ENCODE measurements at places on chromosomes 5 and 9.

DNA sequence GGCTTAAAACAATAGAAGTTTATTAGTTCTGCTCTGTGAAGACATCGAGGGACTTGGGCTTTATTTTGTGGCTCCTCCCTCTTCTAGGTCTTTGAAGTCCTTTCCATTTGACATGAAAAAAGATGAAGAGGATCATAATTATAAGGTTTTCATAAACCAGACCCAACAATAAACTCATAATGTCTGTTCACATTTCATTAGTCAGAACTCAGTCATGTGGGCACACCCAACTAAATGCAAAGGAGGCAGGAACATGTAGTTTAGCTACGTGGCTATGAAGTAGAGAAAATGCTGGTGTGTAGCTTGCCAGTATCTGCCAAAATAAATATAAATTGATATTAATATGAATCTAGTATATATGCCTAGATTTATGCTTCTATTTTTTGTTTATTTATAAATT is 393.9 kb upstream of the C9orf72 start:
- H3K4me3 ChIP-seq: no peak overlapping the region
- no peak overlapping the region for H3K27ac ChIP-seq
- no peak for DNase-seq
- no peaks in the 10 kb centered on the region for H3K36me3 ChIP-seq
- no peaks in the 10 kb centered on the region for H3K4me1 ChIP-seq

- H3K27me3 ChIP-seq: no peaks in the 10 kb centered on the region
- no peaks in the 10 kb centered on the region for H3K4me1 ChIP-seq
- DNase-seq: no peak
- H3K27ac ChIP-seq: no peak overlapping the region
Measured at GRCh38 chr5:61732796-61733195, 400.7 kb downstream of the ZSWIM6 start.

GRCh38 chr9:129399634-129399990 is 221.3 kb downstream of the C9orf50 start:
- no peaks in the 10 kb centered on the region for H3K4me1 ChIP-seq
- H3K27ac ChIP-seq: no peak overlapping the region
- H3K4me3 ChIP-seq: no peak overlapping the region
- DNase-seq: no peak
- no peaks in the 10 kb centered on the region for H3K36me3 ChIP-seq

- H3K27me3 ChIP-seq: no peaks in the 10 kb centered on the region
- H3K27ac ChIP-seq: no peak overlapping the region
- H3K36me3 ChIP-seq: no peaks in the 10 kb centered on the region
- no peaks in the 10 kb centered on the region for H3K4me1 ChIP-seq
Measured at GRCh38 chr5:14552017-14552416, 29.6 kb upstream of the OTULINL start.

GRCh38 chr5:69042915-69043654 is 50.7 kb upstream of the SLC30A5 start:
- no peaks in the 10 kb centered on the region for H3K4me1 ChIP-seq
- DNase-seq: peak; percentile 92
- H3K27me3 ChIP-seq: no peaks in the 10 kb centered on the region
- H3K4me3 ChIP-seq: peak overlapping the region; percentile 60

GRCh38 chr5:139064613-139065012 is 133.6 kb downstream of the SIL1 start:
- H3K4me1 ChIP-seq: peaks cover 17% of the 10 kb centered on the region
- no peak overlapping the region for H3K27ac ChIP-seq
- no peaks in the 10 kb centered on the region for H3K27me3 ChIP-seq
- no peaks in the 10 kb centered on the region for H3K36me3 ChIP-seq
- no peak for DNase-seq
- no peak overlapping the region for H3K4me3 ChIP-seq

DNA sequence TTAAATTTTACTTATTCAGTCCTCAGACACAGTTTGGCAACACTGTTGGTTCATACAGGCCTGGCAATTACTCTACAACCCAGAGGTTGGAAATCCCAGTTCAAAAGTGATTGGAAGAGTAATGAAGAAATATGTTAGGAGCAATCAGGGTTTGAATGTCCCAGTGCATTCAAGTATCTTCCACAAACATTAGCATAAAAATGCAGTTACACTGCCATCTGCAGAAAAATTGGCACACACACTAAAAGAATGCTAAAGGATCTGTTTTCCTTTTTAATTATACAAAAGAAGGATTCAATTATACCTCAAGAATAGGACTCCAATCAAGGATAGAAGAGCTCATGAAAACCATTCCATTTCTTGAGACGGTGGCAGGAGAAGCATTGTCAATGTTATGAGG is 130.2 kb downstream of the DNAH5 start:
- H3K27ac ChIP-seq: no peak overlapping the region
- H3K4me1 ChIP-seq: no peaks in the 10 kb centered on the region

DNA sequence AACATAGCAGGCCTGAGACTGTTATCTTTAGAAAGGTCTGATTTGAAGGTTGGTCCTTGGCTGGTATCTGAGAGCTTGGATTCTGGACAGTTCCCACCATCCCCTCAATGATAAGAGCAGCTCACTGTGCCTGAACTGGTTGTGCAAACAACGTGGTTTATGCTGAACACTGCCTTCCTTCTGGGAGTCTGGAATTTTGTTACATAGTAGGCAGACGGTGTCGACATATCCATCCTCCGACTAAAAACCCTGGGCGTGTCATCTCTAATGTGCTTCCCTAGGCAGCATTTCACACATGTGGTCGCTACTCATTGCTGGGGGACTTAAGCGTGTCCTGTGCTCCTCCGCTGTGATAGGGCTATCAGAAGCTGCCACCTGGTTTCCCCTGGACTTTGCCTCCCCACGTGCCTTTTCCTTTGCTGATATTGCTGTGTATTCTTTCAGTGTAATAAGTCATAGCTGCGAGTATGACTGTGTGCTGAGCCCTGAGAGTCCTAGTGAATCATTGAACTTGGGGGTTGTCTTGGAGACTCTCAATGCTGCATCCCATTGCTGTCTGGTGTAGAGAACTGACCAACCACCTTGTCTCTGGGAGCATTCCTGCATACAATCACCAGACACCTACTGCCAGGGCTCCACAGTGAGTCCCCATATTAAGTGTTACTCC is 119.1 kb upstream of the TBC1D2 start:
- no peak overlapping the region for H3K4me3 ChIP-seq
- no peak for DNase-seq
- H3K36me3 ChIP-seq: no peaks in the 10 kb centered on the region
- no peaks in the 10 kb centered on the region for H3K27me3 ChIP-seq
- no peak overlapping the region for H3K27ac ChIP-seq
- H3K4me1 ChIP-seq: peaks cover 4% of the 10 kb centered on the region

GRCh38 chr5:18311266-18311665 is 677.0 kb downstream of the TAF11L14 start:
- DNase-seq: no peak
- H3K27ac ChIP-seq: no peak overlapping the region
- no peaks in the 10 kb centered on the region for H3K4me1 ChIP-seq
- no peaks in the 10 kb centered on the region for H3K36me3 ChIP-seq
- H3K4me3 ChIP-seq: no peak overlapping the region

- H3K27ac ChIP-seq: no peak overlapping the region
- no peaks in the 10 kb centered on the region for H3K4me1 ChIP-seq
- DNase-seq: no peak
- no peaks in the 10 kb centered on the region for H3K27me3 ChIP-seq
- no peaks in the 10 kb centered on the region for H3K36me3 ChIP-seq
Measured at GRCh38 chr5:105581988-105582690, 2019.5 kb upstream of the NUDT12 start.

DNA sequence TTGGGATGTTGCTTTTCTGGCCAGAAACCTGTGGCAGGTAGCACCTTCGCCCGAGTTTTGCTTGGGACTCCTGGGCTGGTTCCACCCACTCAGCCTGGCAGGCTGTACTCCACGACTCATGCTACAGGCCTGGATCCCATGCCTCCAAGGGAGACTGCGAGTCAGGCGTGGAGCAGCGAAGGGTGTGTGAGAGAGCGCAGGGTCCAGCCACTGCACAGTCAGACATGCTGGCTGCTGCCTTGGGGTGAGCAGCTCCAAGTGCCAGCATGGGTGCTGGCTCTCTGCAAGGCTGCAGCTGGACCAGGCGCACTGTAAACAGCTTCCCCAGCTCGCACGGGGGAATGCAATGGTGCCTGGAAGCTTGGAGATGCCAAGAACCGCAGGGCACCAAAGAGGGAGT is 249.6 kb upstream of the EDIL3 start:
- no peak overlapping the region for H3K27ac ChIP-seq
- no peaks in the 10 kb centered on the region for H3K27me3 ChIP-seq
- no peak overlapping the region for H3K4me3 ChIP-seq
- H3K36me3 ChIP-seq: no peaks in the 10 kb centered on the region
- H3K4me1 ChIP-seq: no peaks in the 10 kb centered on the region

DNA sequence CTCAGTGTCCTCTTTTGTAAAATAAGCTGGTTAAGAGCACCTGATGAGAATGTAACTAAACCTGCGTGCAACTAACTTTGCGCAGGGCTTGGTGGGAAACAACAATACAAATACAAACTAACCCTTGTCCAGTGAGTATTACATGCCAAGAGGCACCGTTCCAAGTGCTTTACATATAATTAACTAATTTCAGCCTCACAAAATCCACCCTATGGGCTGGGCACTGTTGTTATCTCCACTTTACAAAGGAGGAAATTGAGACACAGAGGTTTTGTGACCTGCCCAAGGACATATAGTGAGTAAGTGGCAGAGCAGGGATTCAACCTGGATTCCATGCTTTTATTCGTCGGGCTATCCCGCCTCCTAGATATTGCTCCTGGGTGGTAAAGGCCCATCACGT is 26.2 kb upstream of the TNIP1 start:
- peaks cover 49% of the 10 kb centered on the region for H3K36me3 ChIP-seq
- no peak for DNase-seq

DNA sequence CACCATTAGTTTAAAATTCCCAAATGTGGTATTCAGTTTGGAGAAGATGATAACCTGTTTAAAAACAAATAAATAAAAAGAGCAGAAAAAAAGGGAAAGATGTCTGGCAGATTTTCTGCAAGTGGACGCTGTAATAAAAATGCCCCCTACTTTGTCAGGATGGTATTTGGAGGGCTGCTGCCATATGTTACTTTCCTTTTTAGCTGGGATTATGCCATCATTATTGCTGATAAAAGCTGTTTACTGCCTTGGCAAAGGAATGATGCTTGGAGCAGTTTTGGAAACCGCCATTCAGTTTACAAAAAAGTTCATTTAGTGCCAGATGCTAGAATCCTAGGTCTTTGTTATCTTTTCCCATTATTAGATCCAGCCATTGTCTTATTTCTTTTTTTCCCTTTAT is 104.8 kb downstream of the PBX3 start:
- H3K4me3 ChIP-seq: no peak overlapping the region
- DNase-seq: no peak
- no peaks in the 10 kb centered on the region for H3K36me3 ChIP-seq
- no peaks in the 10 kb centered on the region for H3K4me1 ChIP-seq
- H3K27ac ChIP-seq: no peak overlapping the region

DNA sequence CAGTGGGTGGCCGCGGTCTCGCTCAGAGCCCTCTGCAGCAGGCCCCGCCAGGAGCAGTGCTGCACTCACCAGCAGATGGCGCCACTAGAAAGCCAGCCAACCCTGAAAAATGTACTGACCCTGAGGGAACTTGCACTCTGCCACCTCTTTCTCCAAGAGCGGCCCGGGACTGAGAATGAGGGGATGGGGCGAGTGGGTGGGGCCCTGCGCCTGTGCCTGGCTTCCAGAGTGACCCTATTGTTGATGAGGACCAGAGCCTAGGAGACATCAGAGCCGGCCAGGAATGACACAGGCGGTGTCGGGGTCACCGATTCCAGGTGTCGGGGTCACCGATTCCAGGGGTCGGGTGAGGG is 2.9 kb upstream of the IL17B start:
- H3K27ac ChIP-seq: no peak overlapping the region
- H3K4me1 ChIP-seq: no peaks in the 10 kb centered on the region
- H3K4me3 ChIP-seq: no peak overlapping the region
- H3K27me3 ChIP-seq: peaks cover 2% of the 10 kb centered on the region
- DNase-seq: no peak

DNA sequence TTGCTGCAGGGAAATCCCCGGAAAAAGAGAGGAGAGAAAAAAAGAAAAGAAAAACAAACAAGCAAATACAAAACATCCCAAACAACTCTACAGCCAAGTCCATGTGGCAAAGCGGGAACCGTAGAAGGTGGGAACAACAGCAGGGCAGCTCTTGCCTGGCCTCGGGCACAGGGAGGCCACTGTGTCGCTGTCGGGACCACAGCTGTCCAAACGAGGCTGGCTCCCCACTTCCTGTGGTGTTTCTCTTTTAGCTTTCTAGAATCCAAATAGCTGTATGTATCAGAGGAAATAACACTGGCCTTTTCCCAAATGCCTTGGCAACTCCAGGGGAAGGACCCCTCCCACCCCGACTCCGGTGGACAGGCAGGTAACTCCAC is 41.6 kb upstream of the EQTN start:
- no peaks in the 10 kb centered on the region for H3K36me3 ChIP-seq
- no peaks in the 10 kb centered on the region for H3K4me1 ChIP-seq
- no peaks in the 10 kb centered on the region for H3K27me3 ChIP-seq
- no peak overlapping the region for H3K4me3 ChIP-seq
- H3K27ac ChIP-seq: no peak overlapping the region
- no peak for DNase-seq

DNA sequence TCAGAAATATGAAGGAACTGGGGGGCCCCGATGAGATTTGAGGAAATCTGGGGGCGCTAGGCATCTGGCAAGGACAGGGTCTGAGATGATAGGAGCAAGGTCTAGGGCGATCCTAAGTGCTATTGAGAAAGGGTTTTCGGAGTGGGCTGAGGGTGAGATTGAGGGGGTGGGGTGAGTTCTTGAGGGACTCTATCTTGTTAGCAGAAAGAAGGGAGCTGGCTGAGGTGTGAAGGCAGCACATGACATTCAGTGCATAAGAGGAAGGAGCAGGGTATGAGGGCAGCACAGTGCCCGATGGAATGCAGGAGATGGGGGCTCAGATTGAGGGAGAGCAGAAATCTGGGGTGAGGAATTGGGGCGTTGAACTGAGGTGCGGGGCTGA is 640 bp downstream of the TRIM32 start:
- H3K36me3 ChIP-seq: no peaks in the 10 kb centered on the region
- H3K27me3 ChIP-seq: no peaks in the 10 kb centered on the region
- H3K27ac ChIP-seq: peak overlapping the region; percentile 83
- peak overlapping the region; percentile 92 for H3K4me3 ChIP-seq

- no peak overlapping the region for H3K4me3 ChIP-seq
- no peak for DNase-seq
- H3K27ac ChIP-seq: no peak overlapping the region
- H3K36me3 ChIP-seq: no peaks in the 10 kb centered on the region
- H3K4me1 ChIP-seq: no peaks in the 10 kb centered on the region
Measured at GRCh38 chr9:123548741-123549545, 192.9 kb downstream of the CRB2 start.

DNA sequence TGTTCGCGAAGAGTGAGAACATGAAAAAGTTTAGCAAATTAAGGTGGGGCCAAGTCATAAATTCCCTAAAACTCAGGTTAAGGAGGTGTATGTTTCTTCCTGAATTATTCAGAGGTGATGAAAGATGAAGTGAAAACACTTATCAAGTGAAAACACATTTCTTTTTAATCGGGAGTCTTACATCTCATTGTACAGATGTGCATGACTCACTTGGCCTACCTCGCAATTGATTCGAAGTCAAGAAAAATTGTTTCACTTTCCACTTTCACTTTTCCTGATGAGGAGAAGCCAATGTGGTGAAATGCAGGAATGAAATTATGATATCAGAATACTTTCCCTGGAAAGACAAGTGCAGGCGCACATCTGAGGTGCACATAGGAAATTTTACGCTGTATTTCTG is 78.7 kb downstream of the SLC25A46 start:
- no peaks in the 10 kb centered on the region for H3K4me1 ChIP-seq
- no peak overlapping the region for H3K4me3 ChIP-seq
- H3K27me3 ChIP-seq: no peaks in the 10 kb centered on the region

All from GM12878 (cell line).